Left kidney (tissue), 8 donors: ENCODE measurements at places on chromosomes 2 and 18.
A peak's percentile ranks its signal among the peaks of the same experiment; 100 is the strongest.

DNA sequence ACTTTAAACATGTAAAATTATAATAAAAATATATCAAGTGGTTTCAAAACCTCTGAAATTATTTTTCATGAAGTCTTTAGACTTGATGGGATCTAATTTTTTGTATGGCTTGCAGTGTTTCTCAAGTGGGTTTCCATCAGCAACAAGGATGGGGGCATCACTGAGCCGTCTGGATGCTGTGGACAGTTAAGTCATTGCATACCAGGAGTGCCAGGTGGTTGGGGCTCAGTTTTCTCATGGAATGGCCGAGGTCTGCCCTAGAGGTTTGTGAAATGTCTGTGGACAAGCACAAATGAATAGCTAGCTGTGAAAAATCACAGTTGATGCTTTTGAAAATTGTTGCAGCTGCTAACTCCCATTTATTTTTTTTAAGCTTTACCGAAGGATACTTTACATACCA, 1.7 kb downstream of the PRELID3A start:
- DNase-seq, result no peak

DNA sequence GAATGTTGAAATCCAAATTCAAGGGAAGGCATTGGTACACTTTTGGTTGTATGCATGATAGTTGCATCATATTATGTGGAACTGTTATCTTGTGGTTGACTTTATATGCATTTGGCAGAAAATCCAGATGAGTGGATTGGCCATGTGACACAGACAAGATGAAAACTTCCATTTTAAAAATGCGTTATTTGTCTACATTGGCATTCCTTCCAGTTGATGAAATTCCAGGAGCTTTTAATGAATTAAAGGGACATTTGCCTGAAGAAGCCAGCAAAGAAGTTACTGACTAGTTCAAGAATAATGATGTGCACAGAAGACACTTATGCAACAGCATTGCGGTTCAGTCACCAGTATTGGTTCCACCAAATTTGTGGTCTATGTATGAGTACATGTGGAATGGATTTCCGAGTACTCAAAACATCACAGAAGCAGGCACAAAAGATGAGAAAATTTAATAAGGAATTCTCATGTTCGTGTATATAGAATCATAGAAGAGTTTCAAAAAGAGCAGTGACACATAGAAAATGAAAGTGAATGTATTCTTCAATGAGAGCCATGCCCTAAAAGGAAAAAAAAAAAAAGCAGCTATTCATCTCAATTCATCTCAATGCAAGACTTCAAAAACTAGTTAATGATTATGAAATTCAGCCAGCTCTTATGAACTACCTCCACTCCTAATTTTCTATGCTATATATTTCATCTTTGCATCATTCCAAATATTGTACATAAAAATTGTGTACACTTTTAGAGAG, 232.1 kb downstream of the RBM43 start:
- DNase-seq, result no peak

GRCh38 chr18:2410688-2411087, 160.6 kb downstream of the METTL4 start:
- peak; percentile 31 for DNase-seq

GRCh38 chr2:7378591-7378990, 461.4 kb downstream of the RNF144A start:
- no peak for DNase-seq

DNA sequence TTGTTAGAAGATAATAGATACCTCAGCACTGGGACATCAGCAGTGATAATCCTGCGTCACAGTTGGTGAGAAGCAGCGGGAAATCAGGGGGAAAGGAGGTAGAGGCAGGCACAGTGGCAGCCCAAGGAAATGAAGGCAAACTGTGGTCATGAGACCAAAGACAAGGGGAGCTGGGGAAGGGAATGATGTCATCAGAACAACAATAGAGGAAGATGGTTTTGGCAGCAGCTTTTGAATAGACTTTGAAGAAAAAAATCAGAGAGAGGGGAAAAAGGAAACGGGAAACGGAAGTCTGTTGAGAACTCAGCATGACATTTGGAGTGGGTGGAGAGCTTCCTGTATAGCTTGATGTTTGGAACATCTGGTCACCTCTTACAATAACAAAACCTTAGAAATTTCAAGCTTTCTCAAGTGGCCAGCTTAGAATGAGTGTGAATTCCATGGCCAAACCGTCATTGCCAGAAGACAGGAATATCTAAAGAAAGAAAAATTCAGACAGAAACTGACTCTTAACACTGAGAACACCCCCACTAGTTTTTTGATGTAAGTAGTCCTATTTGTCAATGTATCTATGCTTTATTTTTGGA, 18.4 kb upstream of the YES1 start:
- no peak for DNase-seq

- no peak for DNase-seq
These were observed 109.2 kb downstream of the NOL4 start for GRCh38 chr18:34115409-34116081.

DNA sequence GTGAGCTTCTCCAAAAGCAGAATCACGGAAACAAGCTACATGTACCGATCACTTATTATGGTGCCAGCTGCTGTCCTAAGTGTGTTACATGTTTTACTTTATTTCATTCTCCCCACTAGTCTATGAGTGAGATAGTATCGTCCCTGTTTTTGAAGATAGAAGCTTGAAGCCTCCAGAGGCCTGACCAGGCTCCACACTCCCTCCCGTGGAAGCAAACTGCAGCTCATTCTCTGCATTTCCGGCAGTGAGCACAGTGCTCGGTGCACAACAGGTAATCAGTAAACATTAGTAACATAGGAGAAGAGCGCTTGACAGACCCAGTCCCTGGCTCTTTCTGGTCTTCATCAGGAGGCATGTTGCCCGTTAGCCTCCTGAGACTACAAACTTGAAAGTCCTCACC, 72.9 kb downstream of the ZBTB7C start:
- no peak for DNase-seq

DNA sequence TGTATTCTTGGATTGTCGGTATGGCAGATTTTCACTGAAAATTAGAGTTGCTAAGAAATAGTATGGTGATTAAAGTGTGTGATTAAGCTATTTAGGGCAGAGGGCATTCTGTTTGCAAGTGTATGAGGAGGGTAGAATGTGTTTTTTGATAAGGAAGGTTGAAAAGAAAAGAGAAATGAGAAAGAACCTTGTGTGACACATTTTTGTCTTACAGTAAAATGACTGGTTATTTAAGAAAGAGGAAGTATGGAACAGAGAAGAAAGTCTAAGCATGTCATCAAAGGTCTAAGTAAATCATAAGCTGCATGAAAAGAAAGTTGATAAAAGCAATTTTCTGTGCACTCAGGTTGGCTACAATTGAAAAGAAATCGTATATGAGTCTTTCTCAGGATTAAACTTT, 5.2 kb upstream of the RSAD2 start:
- DNase-seq, result no peak

DNA sequence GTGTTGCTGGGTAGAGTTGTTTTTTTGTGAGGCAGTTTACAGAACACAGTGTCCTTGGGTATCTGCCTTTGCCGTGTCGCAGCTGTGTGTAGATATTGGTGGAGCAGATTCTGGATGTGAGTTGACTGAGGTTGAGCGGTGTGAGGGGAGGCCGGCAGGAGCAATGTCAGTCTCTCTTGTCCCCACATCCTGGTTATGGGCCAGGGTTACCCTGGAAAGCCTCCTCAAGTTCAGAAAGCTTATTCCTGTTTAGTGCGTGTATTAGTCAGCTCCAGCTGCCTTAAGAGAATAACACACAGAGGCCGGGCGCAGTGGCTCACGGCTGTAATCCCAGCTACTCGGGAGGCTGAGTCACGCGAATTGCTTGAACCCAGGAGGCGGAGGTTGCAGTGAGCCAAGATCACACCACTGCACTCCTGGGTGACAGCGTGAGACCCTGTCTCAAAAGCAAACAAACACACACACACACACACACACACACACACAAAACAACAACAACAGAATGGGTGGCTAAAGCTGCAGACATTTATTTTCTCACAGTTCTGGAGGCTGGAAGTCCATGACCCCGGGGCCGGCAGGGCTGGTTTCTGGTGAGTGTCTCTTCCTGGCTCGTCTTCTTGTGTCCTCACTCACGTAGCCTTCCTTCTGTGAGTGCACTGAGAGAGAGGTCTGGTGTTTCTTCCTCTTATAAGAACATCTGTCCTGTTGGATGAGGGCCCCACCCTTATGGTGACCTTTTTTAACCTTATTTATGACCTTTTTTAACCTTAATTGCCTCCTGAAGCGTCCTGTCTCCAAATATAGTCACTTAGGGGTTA, 5.1 kb downstream of the NCK2 start:
- DNase-seq, result no peak

- DNase-seq, result peak; percentile 25
These were observed 185.2 kb downstream of the BARD1 start for GRCh38 chr2:214624166-214624760.

DNA sequence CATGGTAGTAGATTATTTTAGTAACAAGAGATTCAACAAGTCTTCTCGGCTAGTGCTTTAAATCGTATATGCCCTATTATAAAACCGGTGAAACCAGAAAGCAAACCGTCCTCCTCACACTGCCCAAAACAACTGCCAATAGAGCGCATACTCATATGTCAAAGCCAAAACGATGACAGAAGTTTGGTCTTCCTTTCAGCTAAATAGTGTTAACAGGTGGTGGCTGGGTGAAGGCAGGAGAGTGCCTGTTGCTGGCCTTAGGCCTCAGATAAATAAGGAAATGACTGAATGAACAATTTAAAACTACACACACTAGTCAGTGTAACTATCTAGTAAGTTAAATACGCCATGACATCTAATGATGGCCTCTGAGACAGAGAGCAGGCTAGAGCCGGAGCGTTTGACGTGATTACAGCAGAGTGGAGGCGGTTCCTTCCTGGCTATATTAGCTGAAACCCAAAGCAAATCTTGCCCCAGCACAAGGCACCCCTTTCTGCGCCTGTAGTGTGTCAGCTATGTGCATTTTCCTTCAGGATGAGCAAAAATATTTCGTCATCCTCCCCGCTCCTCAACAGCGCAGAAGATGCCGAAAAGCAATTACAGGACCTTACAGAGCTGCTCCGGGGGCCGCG, 1.6 kb downstream of the LONRF2 start:
- DNase-seq, result no peak

GRCh38 chr2:88692187-88692586, 714 bp downstream of the RPIA start:
- DNase-seq, result no peak

- DNase-seq, result no peak
These were observed 586 bp downstream of the STK16 start for GRCh38 chr2:219245899-219246230.

DNA sequence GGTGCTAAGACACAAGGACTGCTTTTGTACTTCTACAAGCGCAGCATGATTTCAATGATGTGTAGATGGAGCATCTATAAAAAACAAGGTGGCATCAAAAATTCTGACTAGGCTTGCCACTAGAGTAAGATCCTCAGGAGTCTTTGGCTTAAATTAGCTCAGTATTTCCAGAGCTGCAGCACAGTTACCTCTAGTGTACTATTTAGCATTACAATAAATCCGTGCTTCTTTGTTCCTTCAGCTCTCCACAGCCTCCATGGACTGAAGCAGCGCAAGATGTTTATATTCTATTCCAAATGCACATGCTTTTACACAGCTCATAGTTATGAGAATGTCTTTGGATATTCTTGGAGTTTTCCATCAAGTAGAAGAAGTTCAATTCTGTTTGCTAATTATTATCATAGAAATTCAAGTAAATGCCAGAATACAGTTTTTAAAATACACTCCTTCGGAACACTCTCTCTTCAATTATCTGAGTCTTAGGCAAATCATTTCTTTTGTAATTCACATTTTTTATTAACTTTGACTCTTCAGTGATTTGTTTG, 1133.0 kb upstream of the LRRTM1 start:
- no peak for DNase-seq

- no peak for DNase-seq
These were observed 36.4 kb downstream of the COL5A2 start for GRCh38 chr2:189142893-189143759.

DNA sequence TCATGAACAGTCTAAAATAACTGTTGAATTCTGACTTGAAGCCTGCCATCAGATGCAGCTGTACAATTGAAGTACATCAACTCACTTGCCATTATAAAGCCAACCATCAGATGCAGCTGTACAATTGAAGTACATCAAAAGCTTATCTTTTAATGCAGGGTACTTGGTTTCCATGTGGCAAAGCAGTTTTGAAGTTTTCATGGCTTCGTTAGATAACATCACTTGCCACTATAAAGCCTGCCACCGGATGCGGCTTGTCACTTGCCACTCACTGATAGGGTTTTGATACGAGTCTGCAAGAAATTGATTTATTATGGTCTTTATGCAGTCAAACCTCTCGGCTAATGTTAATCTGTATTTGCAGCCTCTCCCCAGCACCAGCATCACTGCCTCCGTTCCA, 1605.8 kb downstream of the SUCLG1 start:
- DNase-seq, result no peak

DNA sequence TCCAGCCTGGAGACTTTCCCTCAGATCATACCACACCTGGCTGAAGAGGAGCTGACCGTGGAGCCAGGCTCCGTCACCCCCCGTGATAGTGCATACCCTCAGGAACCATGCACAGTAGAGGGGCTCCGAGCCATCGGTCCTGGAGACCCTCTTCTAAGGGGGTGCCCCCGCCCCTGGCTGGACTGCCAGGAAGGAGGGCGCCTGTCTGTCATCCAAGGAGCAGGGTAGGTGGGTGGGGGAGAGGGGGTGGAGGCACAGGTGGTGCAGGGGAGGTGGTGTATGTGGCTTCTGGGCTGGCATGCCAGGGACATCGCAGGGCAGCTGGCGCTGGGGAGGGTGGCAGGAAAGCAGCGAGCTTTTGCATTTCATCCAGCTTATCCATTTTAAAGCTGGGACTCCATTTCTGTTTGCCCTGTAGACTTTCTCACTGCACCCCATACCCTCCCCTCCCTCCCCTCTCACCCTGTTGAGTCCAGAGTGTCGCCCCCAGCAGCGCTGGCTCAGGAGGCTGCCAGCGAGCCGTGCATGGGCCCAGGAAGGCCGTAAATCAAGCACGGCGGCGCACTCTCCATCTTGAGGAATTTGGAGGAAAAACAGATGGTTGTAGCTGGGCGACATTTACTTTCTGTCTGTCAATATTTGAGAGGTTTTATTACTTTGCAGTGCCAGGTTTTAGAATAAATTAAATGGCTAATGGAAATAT, 56.2 kb upstream of the HS6ST1 start:
- no peak for DNase-seq

DNA sequence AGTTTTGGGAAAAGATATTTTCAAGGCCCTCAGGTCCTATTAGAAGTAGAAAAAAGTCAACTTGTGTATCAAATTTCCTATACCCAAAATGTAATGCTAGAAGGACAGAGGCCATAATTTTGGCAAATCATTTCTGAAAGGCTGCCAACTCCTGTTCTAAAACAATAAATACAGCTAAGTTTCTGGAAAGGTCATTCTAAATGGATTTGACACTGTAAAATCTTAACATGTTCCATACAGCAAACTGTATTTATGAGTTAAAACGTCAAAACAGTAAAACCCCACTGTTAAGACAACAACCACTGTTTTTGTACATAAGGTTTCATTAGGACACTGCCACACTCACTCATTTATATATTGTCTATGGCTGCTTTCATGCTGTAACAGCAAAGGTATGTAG, 9.7 kb downstream of the FAM98A start:
- DNase-seq, result no peak
